ENCODE measurements at places on chromosomes 7 and 10. TPM values are rescaled to one million over a fixed set of nuclear protein-coding genes. Genes with fewer than 3 reads are reported as not detected.

The IDI2 gene
- not detected for total RNA-seq

The CFAP46 gene
- total RNA-seq = not detected

DNA sequence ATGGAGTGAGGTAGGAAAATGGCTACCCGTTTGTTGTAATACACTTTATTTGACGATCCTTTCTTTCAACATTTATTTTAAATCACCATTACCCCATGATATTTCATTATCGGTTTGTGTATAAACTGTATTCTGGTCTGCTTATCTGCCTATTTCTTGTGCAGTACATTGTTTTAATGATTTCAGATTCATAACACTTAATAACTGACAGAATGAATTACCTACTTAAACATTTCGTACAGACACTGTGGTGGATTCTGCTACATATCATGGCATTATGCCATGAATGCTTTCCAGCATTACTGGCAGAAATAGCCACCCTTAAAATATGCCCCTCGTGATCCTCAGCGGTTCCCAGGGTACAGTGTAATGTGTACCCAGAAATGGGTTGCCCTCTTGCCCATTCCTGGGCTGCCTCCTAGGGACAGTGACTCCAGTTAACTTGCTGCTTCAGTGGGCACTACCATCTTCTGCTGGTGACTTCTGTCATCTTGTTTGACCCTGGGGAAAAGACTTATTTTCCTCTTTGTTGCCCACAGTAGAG, 74.5 kb downstream of the C1GALT1 start:
- DNase-seq = no peak

The GPR37 gene
- total RNA-seq = not detected

The MEOX2 gene
- not detected for total RNA-seq

Data from activated naive CD4-positive, alpha-beta T cell treated with anti-CD3 and anti-CD28 coated beads, Interleukin-2, amount 50 U/mL, for 72 hours (primary cell).